ENCODE measurements at places on chromosomes 12 and 14. TPM values are rescaled to one million over a fixed set of nuclear protein-coding genes. Genes with fewer than 3 reads are reported as not detected.
A peak's percentile ranks its signal among the peaks of the same experiment; 100 is the strongest.

DNA sequence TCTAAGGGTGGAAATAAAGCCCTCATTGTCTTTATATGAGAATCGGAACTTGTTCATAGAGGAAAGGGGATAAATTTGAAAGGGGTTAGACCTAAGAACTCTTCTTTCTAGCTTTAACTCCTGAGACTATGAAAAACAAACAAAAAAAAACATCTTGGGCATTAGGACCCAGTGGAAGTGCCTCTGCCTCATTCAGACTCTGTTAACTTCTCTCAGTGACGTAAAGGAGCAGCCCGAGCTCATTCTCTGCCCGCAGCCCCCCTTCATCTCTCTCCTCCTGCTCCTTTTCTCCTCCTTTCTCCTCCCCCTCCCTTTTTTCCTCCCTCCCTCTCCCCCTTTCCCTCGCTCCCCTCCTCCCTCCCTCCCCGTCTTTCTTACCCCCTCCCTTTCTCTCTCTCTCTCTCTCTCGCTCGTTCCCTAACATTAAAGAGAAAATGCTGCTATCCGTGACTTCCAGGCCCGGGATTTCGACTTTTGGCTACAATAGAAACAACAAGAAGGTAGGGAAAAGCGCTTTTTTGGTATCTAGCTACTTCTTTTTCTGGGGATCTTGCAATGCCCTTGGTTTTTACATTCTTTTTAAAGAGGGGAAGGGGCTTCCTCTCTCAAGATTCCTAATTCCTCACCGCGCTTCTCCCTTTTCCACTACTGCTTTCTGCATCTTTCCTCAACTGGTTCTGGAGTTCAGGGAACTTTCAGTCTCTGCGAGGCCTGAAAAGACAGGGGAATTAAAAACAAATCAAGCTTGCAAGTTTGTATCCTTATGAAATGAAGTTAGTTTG is at the start of gene RBMS2:
Gene RBMS2, plus strand, starts transcription at position 231 of the 782 bp plus-strand sequence. Its CDS starts 204 bp downstream, at position 435.
- peak; percentile 66 for DNase-seq

DNA sequence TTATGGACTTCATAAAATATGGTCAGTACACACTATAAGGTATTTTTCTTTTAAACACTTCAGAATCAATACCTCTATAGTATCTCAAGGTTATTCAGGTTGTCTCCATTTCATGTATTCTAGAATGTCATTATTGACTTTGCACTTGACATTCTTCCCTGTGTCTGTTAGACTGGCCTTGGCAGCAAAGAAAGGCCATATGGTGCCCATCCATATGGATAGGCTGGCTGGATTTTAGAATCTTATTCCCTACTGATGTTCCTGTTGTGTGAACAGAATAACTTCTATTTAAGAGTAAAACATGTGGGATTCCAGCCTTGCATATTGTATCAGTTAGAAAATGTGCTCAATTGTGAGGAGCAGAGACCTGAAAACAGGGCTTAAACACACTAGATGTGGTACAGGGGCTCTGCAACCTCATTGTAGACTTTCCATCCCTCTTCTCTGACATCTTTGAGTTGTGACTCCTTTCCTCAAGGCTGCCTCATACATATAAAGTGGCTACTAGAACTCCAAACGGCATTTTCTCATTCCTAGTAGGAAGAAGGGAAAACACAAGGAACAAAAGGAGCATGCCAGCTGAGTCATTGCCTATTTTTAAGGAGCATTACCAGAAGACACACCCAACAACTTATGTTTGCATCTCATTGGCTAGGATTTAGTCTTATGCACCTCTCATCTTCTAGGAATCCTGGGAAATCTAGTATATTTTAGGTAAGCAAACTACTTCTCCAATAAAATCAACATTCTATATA is 221.2 kb upstream of the TMPO start:
- no peak for DNase-seq

DNA sequence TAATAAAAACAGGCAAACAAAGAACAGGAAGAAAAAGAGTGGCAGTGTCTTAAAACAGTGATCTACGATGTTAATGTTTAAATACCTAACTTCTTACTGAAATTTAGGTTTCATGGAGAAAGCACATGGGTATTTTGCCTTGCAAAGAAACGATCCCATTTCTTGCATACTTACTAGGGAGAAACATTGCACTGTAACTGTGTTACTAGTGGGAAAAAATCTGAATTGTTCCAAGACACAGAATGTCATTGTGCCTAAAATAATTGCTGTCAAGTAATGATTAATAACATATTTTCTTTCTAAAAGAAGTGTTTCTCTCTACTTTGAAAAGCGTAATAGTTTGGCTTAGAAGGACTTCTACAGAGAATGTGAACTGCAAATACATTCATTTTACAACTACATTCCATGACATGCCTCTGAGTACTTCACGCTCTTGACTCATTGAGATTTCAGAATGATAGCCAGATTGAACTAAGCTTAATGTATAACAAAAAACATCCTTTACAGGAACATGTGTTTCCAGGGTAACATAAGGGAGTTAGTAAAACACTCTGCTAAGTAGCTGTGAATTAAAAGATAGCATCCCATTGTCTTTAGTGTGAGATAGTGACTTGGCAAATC is 256.2 kb upstream of the CPNE8 start:
- DNase-seq: no peak

GRCh38 chr12:57756406-57757341 is 1.8 kb downstream of the MARCHF9 start:
- no peak for DNase-seq

GRCh38 chr12:76878099-76878898 is 520 bp downstream of the CSRP2 start:
- no peak for DNase-seq

DNA sequence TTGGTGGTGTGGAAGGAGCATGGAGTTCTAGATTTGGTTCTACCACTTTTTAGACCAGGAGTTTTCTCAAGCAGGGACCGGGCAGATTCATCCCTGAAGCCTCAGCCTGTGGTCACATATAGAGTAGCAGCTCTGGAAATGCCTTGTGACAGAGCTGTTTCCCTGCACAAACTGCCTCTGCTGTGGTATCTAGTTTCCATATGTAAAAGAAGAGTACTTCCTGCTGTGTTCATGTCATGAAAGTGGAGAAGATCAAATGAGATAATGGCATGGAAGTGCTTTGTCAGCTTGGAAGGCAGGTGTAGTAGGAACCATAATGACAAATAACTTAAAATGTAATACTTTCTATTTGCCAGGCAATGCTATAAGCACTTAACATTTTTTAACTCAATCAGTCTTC is 26.1 kb downstream of the OTUB2 start:
- no peak for DNase-seq

GRCh38 chr12:120640861-120641833 is 721 bp downstream of the CABP1 start:
- DNase-seq: no peak

DNA sequence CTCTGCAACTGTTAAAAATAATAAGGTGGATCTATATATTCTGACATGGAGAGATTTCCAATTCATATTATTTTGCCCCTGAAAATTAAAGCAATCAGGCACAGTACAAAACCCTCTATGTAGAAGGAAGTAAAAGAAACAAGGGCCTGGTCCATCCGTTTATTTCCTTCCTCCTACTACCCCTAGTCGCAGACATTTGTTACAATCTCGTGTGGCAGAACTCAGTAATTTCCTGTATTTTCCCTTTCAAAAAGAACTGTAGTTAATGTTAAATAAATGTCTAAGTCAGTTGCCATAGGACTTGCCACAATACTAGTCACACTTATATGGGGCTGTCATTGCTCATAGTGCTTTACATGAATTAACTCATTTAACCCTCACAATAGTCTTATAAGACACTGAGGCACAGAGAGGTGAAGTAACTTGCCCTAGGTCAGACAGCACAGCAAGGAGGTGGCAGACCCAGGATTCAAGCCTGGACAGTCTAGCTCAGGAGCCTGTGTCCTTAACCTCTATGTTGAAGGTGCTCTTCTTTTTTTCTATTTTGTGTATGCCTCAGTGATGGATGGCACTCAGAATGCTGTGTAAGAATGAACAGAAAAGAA is 24.2 kb downstream of the NINJ2 start:
- DNase-seq: no peak

GRCh38 chr12:64088431-64089349 is 133.4 kb downstream of the KICS2 start:
- no peak for DNase-seq

DNA sequence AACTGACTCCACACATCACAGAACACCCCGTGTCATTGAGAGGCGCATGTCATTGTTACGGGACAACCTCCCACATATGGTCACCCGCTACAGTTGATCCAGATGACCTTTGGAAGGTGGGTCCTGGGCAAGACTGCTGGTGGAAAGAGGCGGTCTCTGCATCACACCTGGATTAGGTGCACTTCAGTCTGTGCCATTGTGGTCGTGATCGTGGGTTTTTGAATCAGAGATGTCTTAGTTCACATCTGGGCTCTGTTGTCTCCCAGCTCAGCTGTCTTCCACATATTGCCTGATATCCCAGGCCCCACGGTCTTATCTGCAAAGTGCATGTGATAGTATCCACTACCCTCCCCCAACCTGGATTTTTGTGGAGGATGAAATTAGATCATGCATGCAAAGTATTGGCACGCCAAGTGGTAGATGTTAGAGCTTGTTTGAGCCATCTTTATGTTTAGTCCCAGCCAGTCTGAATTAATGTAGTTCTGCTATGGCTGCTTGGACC is 208.7 kb upstream of the FOXN3 start:
- DNase-seq: no peak

GRCh38 chr12:93536111-93536765 is 36.2 kb upstream of the SOCS2 start:
- no peak for DNase-seq

GRCh38 chr12:112149596-112149995 is 24.2 kb downstream of the TRAFD1 start:
- DNase-seq: no peak

GRCh38 chr12:51013441-51013840 is 12.7 kb downstream of the SLC11A2 start:
- no peak for DNase-seq

- DNase-seq: no peak
These were observed 17.0 kb downstream of the CLEC14A start for GRCh38 chr14:38238878-38239277.

GRCh38 chr12:5561846-5562245 is 129.9 kb downstream of the NTF3 start:
- no peak for DNase-seq

- DNase-seq: no peak
These were observed 137.6 kb upstream of the TBX3 start for GRCh38 chr12:114821570-114821969.

- no peak for DNase-seq
These were observed 91.7 kb upstream of the DIO3 start for GRCh38 chr14:101469382-101470247.

- DNase-seq: no peak
These were observed 1346.4 kb downstream of the TMEM121 start for GRCh38 chr14:106872611-106873446.

- DNase-seq: no peak
These were observed 42.4 kb downstream of the GLRX5 start for GRCh38 chr14:95577067-95577800.

GRCh38 chr12:69515394-69515930 is 45.3 kb downstream of the FRS2 start:
- DNase-seq: no peak

- no peak for DNase-seq
These were observed 6.4 kb upstream of the DTX1 start for GRCh38 chr12:113049976-113050742.

DNA sequence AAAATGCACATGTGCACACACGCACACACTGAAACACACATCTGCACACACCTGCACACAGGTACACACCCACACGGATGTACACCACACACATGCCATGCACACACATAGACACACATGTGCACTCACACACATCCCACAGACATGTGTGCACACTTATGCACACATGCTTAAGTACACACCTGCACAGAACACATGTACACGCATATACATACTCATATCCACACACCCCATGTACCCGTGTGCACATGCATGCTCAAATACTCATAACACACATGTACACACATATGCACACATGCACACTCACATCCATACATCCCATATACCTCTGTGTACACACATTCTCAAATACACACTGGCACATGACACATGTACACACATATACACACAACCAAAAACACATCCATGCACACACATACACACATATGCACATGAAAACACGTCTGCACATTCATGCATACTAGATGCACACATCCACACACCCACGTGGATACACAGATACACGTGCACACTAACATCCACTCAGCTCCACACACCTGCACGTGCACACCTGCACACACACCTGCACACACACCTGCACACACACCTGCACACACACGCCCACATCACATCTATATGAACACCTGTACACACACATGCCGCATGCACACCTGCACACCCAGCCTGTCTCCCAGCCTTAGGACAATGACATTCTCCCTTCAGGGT is 336.7 kb downstream of the ADGRD1 start:
- DNase-seq: no peak

DNA sequence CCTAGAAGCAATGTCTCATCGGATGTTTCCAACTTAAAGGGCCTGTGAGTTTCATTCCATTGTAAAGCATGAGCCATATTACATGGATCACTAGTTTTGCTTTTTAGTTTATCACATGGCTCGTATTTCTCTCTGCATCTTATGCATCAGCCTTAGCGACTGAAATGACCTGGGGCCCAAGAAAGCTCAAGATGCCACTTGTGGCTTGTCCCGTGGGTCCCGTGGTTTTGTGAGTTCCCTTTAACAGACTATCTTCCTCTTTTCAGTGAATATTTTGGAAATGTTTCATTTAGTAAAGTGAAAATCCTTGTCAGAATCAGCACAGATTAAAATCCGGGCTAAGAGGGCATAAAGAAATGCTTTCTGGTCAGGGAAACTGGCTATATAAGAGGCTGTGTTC is 86.2 kb upstream of the PPM1H start:
- no peak for DNase-seq

- DNase-seq: no peak
These were observed 102.4 kb downstream of the VCPKMT start for GRCh38 chr14:50013934-50014333.

- no peak for DNase-seq
These were observed 16.3 kb downstream of the SMCO2 start for GRCh38 chr12:27462851-27463250.

ALKBH2 gene
- total RNA-seq: 15.3 TPM

POC1B gene
- total RNA-seq: 11.9 TPM

FSCB gene
- 1.2 TPM for total RNA-seq

A2M gene
- total RNA-seq: 1,073 TPM

KLRG1 gene
- total RNA-seq: 3.0 TPM

THTPA gene
- 17.8 TPM for total RNA-seq

LALBA gene
- total RNA-seq: not detected

SIX4 gene
- total RNA-seq: 14.0 TPM

GALNT8 gene
- total RNA-seq: 4.5 TPM

SLC5A8 gene
- total RNA-seq: not detected

PZP gene
- total RNA-seq: not detected

TMCC3 gene
- total RNA-seq: 6.9 TPM

TTC8 gene
- 34.1 TPM for total RNA-seq

RILPL1 gene
- total RNA-seq: 29.0 TPM

CDCA3 gene
- 1.9 TPM for total RNA-seq

KLRF1 gene
- total RNA-seq: 0.54 TPM

GUCY2C gene
- 0.14 TPM for total RNA-seq

MUCL1 gene
- total RNA-seq: not detected

LAG3 gene
- total RNA-seq: 1.5 TPM

SLC25A21 gene
- total RNA-seq: not detected

CPNE6 gene
- 1.3 TPM for total RNA-seq

EIF2B1 gene
- total RNA-seq: 177 TPM

KRT3 gene
- total RNA-seq: not detected
